Uterine smooth muscle cell (primary cell): ENCODE measurements at places on chromosomes 6 and 20. TPM values are rescaled to one million over a fixed set of nuclear protein-coding genes. Genes with fewer than 3 reads are reported as not detected.

Gene SYNDIG1
- 0.33 and 0.37 TPM in 2 replicates for total RNA-seq

Gene CDSN
- total RNA-seq, result not detected in 2 replicates

Gene GPANK1
- total RNA-seq, result 13.0 and 18.5 TPM in 2 replicates

Gene BPIFB4
- total RNA-seq, result not detected in 2 replicates

Gene KCNK16
- not detected in 2 replicates for total RNA-seq

Gene TMEM74B
- total RNA-seq, result 0.11 TPM in 1 of 2 replicates, not detected in the other

Gene FNDC1
- total RNA-seq, result under 0.01 TPM in 2 replicates

Gene MPIG6B
- total RNA-seq, result not detected in 2 replicates

Gene OR2B6
- not detected in 2 replicates for total RNA-seq

Gene ACTL10
- 2.1 and 2.7 TPM in 2 replicates for total RNA-seq

Gene THBS2
- total RNA-seq, result 425 and 803 TPM in 2 replicates

Gene DHX35
- total RNA-seq, result 15.2 and 16.7 TPM in 2 replicates

Gene BPIFB1
- not detected in 2 replicates for total RNA-seq

Gene APOM
- total RNA-seq, result 0.89 and 1.2 TPM in 2 replicates

Gene ADGRG6
- total RNA-seq, result 1.5 and 6.6 TPM in 2 replicates

Gene SPAG4
- total RNA-seq, result 6.0 and 12.7 TPM in 2 replicates

Gene IL17F
- total RNA-seq, result not detected in 2 replicates

Gene OR2J3
- not detected in 2 replicates for total RNA-seq

Gene SYNGAP1
- 4.6 and 6.0 TPM in 2 replicates for total RNA-seq

Gene TUBB2B
- 0.89 and 4.2 TPM in 2 replicates for total RNA-seq

Gene TSHZ2
- 1.2 and 1.5 TPM in 2 replicates for total RNA-seq

Gene MOG
- not detected in 2 replicates for total RNA-seq

Gene OPRL1
- total RNA-seq, result 1.1 and 2.1 TPM in 2 replicates

Gene NFYA
- total RNA-seq, result 16.7 and 20.6 TPM in 2 replicates

Gene PRICKLE4
- total RNA-seq, result 0.66 TPM in 1 of 2 replicates, not detected in the other

Gene LZTS3
- total RNA-seq, result 4.3 and 6.5 TPM in 2 replicates

Gene MMP24
- total RNA-seq, result 0.11 and 0.12 TPM in 2 replicates

Gene CCDC167
- 17.2 and 28.0 TPM in 2 replicates for total RNA-seq

Gene MAK
- not detected in 2 replicates for total RNA-seq

Gene ANKRD66
- not detected in 2 replicates for total RNA-seq

Gene GGTLC1
- not detected in 2 replicates for total RNA-seq

Gene WFDC9
- total RNA-seq, result not detected in 2 replicates

Gene MSH5
- 13.0 and 21.6 TPM in 2 replicates for total RNA-seq

Gene DOP1A
- total RNA-seq, result 27.9 and 28.4 TPM in 2 replicates

Gene SLC13A3
- total RNA-seq, result 3.1 and 5.5 TPM in 2 replicates

Gene RIMS1
- total RNA-seq, result 0.33 and 0.50 TPM in 2 replicates

Gene RIPPLY2
- total RNA-seq, result under 0.01 and 0.87 TPM in 2 replicates

Gene TTI1
- total RNA-seq, result 18.2 and 26.2 TPM in 2 replicates

Gene PSORS1C1
- total RNA-seq, result 1.00 and 1.2 TPM in 2 replicates

Gene PANK2
- total RNA-seq, result 59.2 and 68.6 TPM in 2 replicates

Gene FAM217A
- total RNA-seq, result not detected in 2 replicates

Gene RTEL1
- total RNA-seq, result 15.9 and 31.5 TPM in 2 replicates

Gene TRDN
- not detected in 2 replicates for total RNA-seq

Gene DAAM2
- total RNA-seq, result 3.8 and 6.5 TPM in 2 replicates

Gene KCNK5
- under 0.01 and 0.11 TPM in 2 replicates for total RNA-seq

Gene ZNF831
- not detected in 2 replicates for total RNA-seq

Gene BPI
- 0.12 TPM in 1 of 2 replicates, not detected in the other for total RNA-seq

Gene GINS1
- 6.0 and 21.8 TPM in 2 replicates for total RNA-seq

Gene PPP1R14C
- 0.50 and 1.9 TPM in 2 replicates for total RNA-seq

Gene MAFB
- total RNA-seq, result 0.33 and 0.75 TPM in 2 replicates

Gene DYNLT2
- 1.5 and 2.0 TPM in 2 replicates for total RNA-seq

Gene GATA5
- 0.33 and 0.50 TPM in 2 replicates for total RNA-seq

Gene FOXS1
- total RNA-seq, result 0.12 TPM in 1 of 2 replicates, not detected in the other

Gene KIF25
- not detected in 2 replicates for total RNA-seq

Gene PRSS35
- 3.2 and 3.5 TPM in 2 replicates for total RNA-seq
